ENCODE measurements at places on chromosomes 6 and 20.

- peak overlapping the region; percentile 74 for H3K27ac ChIP-seq
- no peaks in the 10 kb centered on the region for H3K27me3 ChIP-seq
- DNase-seq: no peak
- no peaks in the 10 kb centered on the region for H3K36me3 ChIP-seq
- no peak overlapping the region for H3K4me3 ChIP-seq
- peaks cover 44% of the 10 kb centered on the region for H3K4me1 ChIP-seq
These were observed 11.3 kb upstream of the RBM24 start for GRCh38 chr6:17269840-17270239.

GRCh38 chr6:64050590-64050989 is 415.0 kb downstream of the PHF3 start:
- H3K27ac ChIP-seq: no peak overlapping the region
- H3K4me3 ChIP-seq: no peak overlapping the region
- H3K4me1 ChIP-seq: no peaks in the 10 kb centered on the region
- DNase-seq: no peak
- H3K27me3 ChIP-seq: peaks cover 2% of the 10 kb centered on the region
- H3K36me3 ChIP-seq: no peaks in the 10 kb centered on the region

DNA sequence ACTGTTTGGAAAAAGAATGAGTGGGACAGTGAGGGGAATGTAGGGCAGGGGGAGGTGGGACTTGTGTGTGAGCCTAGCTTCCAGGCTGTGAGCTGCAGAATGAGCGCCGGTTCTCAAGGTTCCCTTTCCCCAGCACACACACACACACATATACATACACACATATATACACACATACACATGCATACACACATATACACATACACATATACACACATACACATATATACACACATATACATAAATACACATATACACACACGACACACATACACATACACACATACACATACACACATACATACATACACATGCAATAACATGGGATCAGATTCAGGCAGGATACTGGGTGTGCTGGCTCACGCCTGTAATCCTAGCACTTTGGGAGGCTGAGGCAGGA is 66.5 kb downstream of the CNBD2 start:
- H3K27ac ChIP-seq: no peak overlapping the region
- H3K4me1 ChIP-seq: peaks cover 10% of the 10 kb centered on the region
- H3K36me3 ChIP-seq: no peaks in the 10 kb centered on the region
- no peak overlapping the region for H3K4me3 ChIP-seq
- DNase-seq: no peak

GRCh38 chr20:16241911-16242310 is 331.3 kb downstream of the KIF16B start:
- no peak overlapping the region for H3K4me3 ChIP-seq
- H3K27ac ChIP-seq: no peak overlapping the region
- peaks cover 3% of the 10 kb centered on the region for H3K36me3 ChIP-seq
- DNase-seq: no peak
- H3K27me3 ChIP-seq: peaks cover 10% of the 10 kb centered on the region
- no peaks in the 10 kb centered on the region for H3K4me1 ChIP-seq

DNA sequence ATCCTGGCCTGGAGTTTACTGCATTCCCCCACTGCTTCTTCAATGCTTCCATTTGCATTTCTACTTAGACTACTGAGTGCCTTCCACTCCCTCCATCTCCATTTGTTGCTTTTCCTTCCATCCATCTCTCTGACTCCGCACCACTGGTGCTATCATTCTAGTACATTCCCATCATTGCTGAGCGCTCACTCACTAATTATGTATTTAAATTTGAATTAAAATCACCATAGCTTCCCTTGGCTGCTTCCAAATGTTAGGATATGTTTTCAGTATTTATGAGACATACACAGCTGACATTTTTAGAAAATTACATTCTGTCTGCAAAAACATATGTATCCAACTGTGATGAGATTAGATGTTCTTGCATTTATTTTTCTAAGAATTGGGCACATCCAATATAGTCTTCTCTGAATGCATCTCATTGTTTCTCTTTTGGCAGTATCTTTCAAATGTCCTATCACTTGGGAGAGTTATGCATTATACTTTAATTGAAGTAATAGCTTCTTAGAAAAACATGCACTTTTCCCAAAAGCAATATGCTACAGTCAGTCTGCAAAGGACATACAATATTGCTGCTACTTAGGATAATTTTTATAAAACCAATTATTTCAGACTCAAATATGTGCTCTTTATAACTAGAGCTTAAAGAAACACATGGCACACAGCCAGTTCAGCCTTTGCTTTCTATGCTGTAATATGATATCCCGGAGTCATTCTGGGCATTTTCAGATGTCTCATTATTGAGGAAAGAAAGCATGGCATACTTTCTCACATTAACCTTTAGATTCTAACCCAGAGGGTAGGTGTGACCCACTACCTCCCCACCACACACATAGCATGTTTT is 12.1 kb upstream of the COL21A1 start:
- no peaks in the 10 kb centered on the region for H3K27me3 ChIP-seq
- H3K4me3 ChIP-seq: no peak overlapping the region
- H3K36me3 ChIP-seq: peaks cover 2% of the 10 kb centered on the region
- H3K27ac ChIP-seq: peak overlapping the region; percentile 45
- H3K4me1 ChIP-seq: peaks cover 61% of the 10 kb centered on the region

DNA sequence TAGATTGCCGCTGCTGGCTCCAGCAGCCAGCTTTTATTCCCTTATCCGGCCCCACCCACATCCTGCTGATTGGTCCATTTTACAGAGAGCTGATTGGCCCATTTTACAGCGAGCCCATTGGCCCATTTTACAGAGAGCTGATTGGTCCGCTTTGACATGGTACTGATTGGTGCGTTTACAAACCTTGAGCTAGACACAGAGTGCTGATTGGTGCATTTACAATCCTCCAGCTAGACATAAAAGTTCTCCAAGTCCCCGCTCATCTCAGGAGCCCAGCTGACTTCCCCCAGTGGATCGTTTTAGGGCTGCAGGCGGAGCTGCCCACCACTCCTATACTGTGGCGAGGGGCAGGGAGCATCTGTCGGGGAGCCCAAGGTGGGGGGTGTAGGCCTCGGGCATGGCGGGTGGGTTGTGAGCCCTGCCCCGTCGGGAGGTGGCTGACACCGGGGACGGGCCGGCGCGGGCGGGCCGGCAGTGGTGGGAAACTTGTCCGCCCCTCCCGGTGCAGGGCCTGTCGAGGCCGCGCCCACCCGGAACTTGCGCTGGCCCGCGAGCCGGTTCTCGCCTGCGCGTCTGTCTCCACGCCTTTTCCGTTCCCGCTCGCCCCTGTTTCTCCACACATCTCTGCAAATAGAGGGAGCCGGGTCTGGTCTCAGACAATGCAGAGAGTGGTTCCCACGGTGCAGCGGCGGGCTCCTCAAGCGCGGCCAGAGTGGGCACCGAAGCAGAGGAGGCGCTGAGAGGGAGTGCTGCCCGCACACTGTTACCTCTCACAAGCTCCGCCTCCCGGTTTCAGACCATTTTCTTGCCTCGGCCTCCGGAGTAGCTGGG is 86.1 kb upstream of the STMND1 start:
- no peaks in the 10 kb centered on the region for H3K36me3 ChIP-seq
- peaks cover 12% of the 10 kb centered on the region for H3K4me1 ChIP-seq
- H3K27me3 ChIP-seq: no peaks in the 10 kb centered on the region
- H3K4me3 ChIP-seq: no peak overlapping the region
- H3K27ac ChIP-seq: no peak overlapping the region
- DNase-seq: no peak

DNA sequence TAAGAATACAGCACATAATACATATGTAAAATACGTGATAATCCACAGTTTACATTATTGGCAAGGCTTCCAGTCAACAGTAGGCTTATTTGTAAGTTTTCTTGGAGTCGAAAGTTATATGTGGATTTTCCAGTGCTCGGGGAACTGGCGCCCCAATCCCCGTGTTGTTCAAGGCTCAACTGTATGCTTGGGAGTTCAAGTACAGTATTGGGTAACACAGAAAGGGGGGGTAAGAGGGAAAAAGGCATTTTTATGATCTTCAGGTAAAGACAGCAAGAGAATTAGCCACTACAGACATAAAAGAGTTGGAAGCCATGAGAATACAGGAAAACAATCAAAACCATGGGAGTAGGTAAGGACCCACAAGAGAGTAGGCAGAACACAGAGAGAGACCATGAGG is 16.4 kb downstream of the PSMB1 start:
- DNase-seq: no peak
- no peak overlapping the region for H3K27ac ChIP-seq
- no peak overlapping the region for H3K4me3 ChIP-seq
- H3K36me3 ChIP-seq: peaks cover 46% of the 10 kb centered on the region

DNA sequence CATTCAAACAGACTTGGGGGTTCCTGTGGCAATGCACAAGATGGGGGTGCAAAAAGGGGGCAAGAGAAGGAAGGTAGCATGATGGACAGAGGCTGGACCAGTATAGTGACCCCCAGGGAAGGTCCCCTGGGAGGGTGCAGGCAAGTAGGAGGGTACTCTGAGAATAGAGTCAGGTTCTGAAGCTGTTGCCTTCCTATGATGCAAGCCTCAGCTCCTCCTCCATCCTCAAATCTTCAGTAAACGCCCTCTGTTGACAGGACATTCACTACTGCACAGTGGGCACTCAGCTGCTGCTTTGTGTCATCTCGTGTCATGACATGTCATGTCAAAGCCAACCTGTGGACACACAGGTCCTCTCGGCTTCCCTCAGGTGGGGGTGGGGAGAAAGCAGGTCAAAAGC is 5.8 kb upstream of the SDCBP2 start:
- no peak overlapping the region for H3K4me3 ChIP-seq
- DNase-seq: no peak
- H3K27me3 ChIP-seq: no peaks in the 10 kb centered on the region

DNA sequence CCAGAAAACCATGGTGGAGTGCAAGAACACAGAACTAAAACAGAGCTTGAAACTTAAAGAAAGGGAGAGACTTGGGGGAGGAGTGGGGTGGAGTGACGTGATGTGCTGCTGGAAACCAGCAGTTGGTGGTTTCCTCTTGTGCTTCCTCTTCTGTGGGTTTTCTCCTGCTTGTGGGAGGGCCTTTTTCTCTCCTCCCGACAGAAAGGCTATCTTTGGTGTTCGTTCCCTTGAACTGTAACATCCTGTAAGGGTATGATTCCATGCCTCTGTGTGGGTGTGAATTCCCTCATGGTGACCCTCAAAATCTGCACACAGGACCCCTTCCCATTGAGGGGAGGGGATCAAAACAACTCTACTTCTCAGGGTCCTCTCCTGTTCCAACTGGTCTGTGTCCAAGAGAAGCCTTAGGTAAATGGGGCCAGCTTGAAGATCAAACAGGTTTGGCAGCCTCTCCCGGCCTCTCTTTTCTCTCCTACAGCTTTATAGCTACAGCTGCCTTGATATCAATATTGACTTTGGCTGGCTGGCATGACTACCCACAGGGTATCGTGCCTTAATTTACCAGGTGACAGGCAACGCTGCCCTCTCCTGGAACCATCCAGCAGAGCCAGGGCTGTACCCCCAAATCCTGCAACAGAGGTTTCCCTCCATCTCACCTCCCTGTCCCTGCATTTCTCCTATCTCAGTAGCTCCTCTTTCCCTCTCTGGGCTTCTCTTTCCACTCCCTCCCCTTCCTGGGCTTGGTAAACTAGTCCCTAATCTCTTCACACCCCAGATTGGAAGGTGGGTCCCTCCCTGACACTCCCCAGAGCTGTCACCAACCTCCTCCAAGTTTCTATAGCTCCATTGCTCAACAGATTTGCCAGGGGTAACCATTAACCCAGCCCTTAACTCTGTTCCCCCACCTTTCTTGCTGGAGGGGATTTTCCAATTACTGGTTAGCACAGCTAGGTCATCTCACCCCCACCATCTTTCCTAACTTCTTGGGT is 1.5 kb upstream of the MSH5 start:
- H3K36me3 ChIP-seq: peaks cover 13% of the 10 kb centered on the region
- H3K4me1 ChIP-seq: peaks cover 53% of the 10 kb centered on the region
- DNase-seq: no peak
- peak overlapping the region; percentile 97 for H3K27ac ChIP-seq
- H3K4me3 ChIP-seq: peak overlapping the region; percentile 100

DNA sequence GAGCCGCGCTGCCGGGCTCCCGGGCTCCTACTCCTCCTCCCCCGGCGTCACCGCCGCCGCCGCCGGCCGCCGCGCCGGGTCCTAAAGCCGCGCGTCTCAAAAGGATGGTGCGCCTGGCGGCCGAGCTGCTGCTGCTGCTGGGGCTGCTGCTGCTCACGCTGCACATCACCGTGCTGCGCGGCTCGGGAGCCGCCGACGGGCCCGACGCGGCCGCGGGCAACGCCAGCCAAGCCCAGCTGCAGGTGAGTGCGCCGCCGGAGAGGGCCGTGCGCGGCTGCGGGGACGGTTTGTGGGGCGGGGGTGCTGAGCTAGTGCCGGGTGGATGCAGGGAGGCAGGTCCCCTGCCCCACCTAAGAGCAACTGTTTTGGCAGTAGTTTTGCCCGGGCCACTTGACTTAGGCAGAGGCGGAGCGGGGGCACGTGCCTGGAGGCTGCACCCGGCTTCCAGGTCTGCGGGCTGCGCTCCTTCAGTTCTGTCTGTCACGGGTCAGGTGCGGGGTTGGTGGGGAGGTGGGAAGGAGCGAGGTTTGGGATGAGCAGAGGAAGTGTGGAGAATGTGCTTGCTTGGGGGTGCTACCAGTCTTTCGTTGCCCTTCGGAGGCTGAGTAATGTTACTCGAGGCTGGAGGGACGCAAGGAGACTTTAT is 722 bp downstream of the ISM1 start:
- peaks cover 53% of the 10 kb centered on the region for H3K27me3 ChIP-seq
- no peak for DNase-seq
- peaks cover 1% of the 10 kb centered on the region for H3K36me3 ChIP-seq
- H3K4me3 ChIP-seq: peak overlapping the region; percentile 70
- peaks cover 16% of the 10 kb centered on the region for H3K4me1 ChIP-seq

DNA sequence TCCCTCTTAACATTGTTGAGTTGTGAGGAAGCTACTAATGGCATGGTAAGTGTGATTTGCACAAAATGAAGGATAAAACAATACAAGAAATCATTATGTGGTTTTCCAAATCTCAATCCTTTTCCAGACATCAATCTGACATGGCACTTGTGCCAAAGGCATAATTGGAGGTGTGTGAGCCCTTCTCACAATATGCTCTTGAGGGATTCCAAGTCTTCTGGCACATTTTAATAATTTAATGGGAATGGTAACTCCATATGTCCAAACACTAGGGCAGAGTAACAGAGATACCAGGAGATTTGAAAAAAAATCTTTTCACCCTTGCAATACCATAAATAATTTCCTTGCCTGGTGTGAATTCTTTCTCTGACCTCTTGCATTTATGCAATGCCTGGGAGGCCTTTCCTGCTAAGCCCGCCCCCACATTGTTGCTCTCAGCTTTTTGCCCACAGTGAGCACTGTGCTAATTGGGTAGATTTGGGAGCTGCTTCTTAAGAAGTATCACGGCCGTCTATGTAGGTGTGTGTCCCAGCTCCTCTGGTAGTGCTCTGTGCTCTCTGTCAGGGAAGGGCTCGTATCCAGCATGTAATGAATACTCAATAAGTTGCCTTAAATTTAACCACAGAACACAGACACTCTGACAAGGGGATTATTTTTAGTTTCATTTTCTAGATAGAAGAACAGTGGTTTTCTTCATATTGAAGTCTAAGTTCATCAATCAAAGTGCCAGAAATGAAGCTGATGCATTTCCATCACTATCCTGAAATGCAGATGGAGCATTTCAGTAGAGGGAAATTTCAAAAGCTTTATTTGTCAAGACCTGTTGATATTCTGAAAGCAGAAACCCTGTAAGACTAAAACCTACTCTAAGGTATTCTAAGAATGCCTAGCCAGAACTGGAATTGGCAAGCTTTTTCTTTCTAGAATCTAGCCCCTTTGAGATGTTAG is 54.4 kb upstream of the CEP85L start:
- peak overlapping the region; percentile 64 for H3K4me3 ChIP-seq
- peaks cover 59% of the 10 kb centered on the region for H3K4me1 ChIP-seq
- no peaks in the 10 kb centered on the region for H3K36me3 ChIP-seq
- DNase-seq: no peak

Measured in chondrocyte (in vitro differentiated cells).